ENCODE measurements at places on chromosomes 6 and 20.

DNA sequence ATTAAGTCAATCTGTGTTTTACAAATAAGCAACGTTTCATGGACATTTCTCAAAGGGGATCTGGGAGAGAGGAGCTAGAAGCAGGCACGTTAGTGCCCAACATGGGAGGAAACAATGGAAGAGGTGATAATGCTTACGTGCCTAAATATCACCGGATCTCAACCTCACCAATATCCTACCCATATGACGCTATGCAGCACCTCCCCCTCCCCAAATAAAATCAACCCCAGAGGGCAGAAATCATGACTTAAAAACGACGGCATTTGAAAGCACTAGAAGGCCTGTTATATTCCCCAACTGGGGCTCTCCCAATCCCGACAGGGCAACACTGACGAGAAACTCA is 425 bp downstream of the HBS1L start:
- DNase-seq, result peak; percentile 6

DNA sequence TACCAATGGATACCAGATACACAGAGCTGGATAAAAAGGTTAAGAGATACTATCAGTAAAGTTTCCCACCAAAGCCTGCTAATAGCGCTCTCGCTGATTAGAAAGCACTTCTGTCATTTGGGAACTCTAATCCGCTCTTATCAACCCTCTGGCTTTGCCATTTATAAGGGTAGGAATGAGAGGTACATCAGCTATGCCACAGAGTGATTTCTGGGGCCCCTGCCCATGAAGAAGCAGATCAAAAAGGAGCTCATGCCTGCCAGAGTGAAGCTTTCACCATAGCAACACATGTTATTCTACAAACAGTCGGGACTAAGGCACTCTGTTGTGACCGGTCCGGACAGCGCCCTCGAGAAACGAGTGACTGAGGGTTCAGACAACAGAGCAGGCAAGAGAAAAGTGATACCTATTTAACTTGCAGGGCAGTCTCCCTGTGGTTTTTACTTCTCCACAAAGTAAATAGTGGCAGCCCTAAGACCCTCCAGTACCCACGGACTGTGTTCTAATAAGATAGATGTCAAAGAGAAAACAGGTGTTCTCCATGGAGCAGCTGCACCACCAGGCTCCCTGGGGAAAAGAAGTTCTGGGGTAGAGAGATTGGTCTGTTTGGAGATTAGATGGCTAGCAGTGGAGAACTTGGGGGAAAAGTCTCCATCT is 5.6 kb downstream of the TRAM2 start:
- no peak for DNase-seq

- DNase-seq, result no peak
Measured at GRCh38 chr6:31580438-31580740, 1.8 kb downstream of the LTB start.

- DNase-seq, result no peak
Measured at GRCh38 chr6:111767752-111768430, 105.4 kb downstream of the FYN start.

GRCh38 chr6:163714179-163714578 is 299.7 kb downstream of the QKI start:
- no peak for DNase-seq

GRCh38 chr20:41234041-41234440 is 83.5 kb downstream of the ZHX3 start:
- no peak for DNase-seq

- DNase-seq, result no peak
Measured at GRCh38 chr20:51400051-51400926, 142.2 kb downstream of the NFATC2 start.

DNA sequence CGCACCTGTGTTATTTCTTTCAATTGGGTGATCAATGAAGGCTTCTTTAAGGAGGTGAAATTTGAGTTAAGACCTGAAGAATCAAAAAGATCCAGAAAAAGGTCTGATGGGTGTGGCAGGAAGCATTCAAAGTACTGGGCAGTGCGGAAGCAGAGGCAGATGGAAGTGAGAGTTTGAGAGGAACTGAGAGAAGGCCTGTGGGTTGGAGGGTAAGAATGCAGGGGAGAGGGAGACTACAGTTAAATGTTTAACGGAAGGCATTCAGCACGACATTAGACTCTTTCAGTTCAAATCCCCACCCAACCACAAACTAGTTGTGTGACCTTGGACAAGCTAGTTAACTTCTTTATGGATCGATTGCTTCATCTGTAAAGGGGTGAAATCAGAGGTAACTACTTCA is 50.5 kb upstream of the GCM1 start:
- no peak for DNase-seq

DNA sequence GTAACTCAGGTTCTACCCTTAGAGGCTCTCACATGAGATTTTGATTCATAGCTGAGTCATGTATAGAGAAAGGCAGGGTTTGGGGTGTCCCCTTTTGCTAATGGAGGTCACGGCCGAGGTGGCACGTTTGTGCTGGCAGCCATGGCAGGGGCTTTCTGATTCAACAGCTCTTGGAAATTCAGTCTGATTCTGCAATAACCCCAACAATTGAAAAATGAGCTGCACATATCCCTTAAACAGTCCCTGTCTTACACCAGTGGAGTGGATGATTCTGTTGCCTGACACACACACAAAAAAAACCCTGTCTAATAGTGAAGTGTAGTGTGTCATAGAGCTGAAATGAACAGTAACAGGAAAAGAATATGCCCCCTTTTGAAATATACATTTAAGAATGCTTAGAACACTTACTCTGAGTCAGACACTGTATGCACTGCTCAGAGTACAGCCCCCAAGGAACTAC is 40.4 kb upstream of the ARG1 start:
- no peak for DNase-seq

DNA sequence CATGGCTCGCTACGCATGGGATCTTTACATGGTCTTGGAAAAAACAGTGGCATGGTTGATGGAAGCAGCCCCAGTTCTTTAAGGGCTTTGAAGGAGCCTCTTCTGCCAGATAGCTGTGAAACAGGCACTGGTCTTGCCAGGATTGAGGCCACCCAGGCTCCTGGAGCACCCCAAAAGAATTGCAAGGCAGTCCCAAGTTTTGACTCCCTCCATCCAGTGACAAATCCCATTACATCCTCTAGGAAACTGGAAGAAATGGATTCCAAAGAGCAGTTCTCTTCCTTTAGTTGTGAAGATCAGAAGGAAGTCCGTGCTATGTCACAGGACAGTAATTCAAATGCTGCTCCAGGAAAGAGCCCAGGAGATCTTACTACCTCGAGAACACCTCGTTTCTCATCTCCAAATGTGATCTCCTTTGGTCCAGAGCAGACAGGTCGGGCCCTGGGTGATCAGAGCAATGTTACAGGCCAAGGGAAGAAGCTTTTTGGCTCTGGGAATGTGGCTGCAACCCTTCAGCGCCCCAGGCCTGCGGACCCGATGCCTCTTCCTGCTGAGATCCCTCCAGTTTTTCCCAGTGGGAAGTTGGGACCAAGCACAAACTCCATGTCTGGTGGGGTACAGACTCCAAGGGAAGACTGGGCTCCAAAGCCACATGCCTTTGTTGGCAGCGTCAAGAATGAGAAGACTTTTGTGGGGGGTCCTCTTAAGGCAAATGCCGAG is 78.2 kb downstream of the ASXL1 start:
- DNase-seq, result no peak
